ENCODE measurements at places on chromosomes 7 and 10.

DNA sequence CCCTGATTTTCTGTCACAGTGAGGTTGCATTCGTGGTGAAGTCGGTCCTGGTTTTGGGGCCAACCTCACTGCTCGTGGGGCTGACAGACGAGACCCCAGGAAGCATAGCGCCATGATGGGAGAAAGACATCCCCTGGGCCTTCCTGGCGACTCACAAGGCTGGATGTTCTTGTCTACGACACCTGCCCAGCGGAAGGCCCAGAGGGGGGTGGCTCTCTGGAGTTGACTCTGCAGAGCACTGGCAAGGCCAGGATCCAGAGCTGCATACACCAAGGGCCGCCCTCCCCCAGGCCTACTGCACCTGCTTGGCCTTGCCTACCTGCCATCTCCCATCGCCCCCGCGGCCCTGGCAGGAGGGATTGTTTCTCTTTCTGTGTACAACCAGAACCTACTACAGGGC lies 608.9 kb downstream of the PTPRN2 start:
- H3K27ac ChIP-seq: no peak overlapping the region
- no peak overlapping the region for H3K4me3 ChIP-seq
- no peaks in the 10 kb centered on the region for H3K36me3 ChIP-seq
- no peaks in the 10 kb centered on the region for H3K4me1 ChIP-seq

- H3K27ac ChIP-seq: no peak overlapping the region
- no peaks in the 10 kb centered on the region for H3K36me3 ChIP-seq
- peaks cover 5% of the 10 kb centered on the region for H3K4me1 ChIP-seq
- no peak overlapping the region for H3K4me3 ChIP-seq
- DNase-seq: no peak
Measured at GRCh38 chr7:151451156-151451555, 11.2 kb upstream of the CRYGN start.

GRCh38 chr7:36287371-36288241 lies 102.1 kb upstream of the ANLN start:
- H3K27ac ChIP-seq: peak overlapping the region; percentile 4
- H3K4me1 ChIP-seq: peaks cover 45% of the 10 kb centered on the region
- H3K4me3 ChIP-seq: no peak overlapping the region
- no peaks in the 10 kb centered on the region for H3K36me3 ChIP-seq

DNA sequence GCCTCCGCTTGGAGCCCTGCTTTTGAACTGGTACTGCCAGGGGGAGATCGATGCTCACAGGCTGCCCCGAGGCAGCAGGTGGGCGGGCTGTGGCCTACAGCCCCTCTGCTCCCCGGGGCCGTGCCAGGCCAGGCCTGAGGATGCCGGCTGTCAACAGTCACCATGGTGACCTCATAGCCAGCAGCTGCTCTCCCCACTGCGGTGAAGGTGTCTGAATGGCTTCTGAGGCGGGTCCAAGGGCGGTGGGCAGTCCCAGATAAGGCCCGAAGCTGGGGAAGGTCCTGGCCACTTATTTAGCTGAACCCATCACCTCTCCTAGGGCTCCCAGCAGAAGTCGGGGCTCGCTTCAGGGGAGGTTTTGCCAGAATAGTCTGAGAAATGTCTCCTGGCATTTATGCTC lies 179.3 kb downstream of the ARHGAP12 start:
- no peak overlapping the region for H3K27ac ChIP-seq
- DNase-seq: peak; percentile 46
- peaks cover 14% of the 10 kb centered on the region for H3K4me1 ChIP-seq
- H3K4me3 ChIP-seq: no peak overlapping the region

DNA sequence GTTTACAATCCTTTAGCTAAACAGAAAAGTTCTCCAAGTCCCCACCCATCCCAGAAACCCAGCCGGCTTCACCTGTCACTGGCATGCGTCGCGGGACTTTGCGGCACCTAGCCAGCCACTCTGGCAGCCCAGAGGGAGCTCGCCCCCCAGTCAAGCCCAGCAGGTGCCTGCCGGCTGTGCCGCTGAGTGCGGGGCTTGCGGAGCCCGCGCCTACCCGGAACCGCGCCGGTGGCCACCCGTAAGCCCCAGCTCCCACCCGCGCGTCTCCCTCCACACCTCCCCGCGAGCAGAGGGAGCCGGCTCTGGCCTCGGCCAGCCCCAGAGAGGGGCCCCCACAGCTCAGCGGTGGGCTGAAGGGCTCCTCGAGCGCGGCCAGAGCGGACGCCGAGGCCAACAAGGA lies 446.1 kb downstream of the GRM8 start:
- no peaks in the 10 kb centered on the region for H3K36me3 ChIP-seq
- no peaks in the 10 kb centered on the region for H3K4me1 ChIP-seq
- DNase-seq: no peak
- no peak overlapping the region for H3K27ac ChIP-seq
- no peaks in the 10 kb centered on the region for H3K27me3 ChIP-seq

- no peak overlapping the region for H3K4me3 ChIP-seq
- H3K27ac ChIP-seq: no peak overlapping the region
- H3K4me1 ChIP-seq: peaks cover 25% of the 10 kb centered on the region
- no peaks in the 10 kb centered on the region for H3K36me3 ChIP-seq
- H3K27me3 ChIP-seq: no peaks in the 10 kb centered on the region
Measured at GRCh38 chr10:78543749-78544362, 510.2 kb downstream of the RPS24 start.

DNA sequence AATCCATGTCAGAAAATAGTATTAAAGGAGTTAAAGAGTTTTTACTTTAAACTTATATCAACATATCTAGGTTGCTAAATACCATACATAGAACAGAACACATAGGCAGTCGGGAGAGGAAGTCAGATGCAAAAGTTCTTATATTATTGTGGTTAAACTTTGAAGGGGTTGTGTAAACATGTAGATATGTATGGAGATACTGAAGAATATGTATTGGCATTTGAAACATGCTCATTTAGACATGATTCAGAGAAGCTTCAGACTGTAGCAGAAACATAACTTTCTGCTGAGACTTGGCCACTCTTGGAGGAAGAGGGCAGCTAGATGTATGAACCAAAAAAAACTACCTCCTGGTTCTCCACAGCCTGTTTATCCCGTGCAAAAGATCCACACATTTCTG lies 103.5 kb upstream of the FERD3L start:
- no peak for DNase-seq
- no peaks in the 10 kb centered on the region for H3K36me3 ChIP-seq
- no peaks in the 10 kb centered on the region for H3K4me1 ChIP-seq
- H3K27ac ChIP-seq: no peak overlapping the region
- H3K27me3 ChIP-seq: no peaks in the 10 kb centered on the region

DNA sequence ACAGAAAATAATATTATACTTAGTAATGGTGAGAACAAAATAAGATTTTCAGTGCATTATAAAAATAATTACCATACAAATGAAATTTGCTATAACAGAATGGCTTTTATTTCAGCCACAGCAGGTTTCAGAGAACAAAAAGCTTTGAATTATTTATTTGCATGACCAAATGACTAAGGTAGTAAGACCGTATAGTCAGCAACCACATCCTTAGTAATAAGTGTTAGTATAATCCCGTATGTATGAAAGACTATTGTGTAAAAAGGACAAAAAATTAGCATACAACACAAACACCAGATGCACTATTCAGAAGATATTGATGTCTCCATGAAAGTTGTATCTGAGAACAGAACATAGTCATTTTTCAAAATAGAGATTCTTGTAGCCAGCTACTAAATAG lies 12.2 kb downstream of the PDZD8 start:
- H3K36me3 ChIP-seq: no peaks in the 10 kb centered on the region
- peaks cover 27% of the 10 kb centered on the region for H3K4me1 ChIP-seq
- no peak overlapping the region for H3K27ac ChIP-seq
- H3K27me3 ChIP-seq: no peaks in the 10 kb centered on the region
- DNase-seq: no peak
- no peak overlapping the region for H3K4me3 ChIP-seq

GRCh38 chr10:95635319-95635733 lies 21.2 kb downstream of the ALDH18A1 start:
- H3K4me1 ChIP-seq: no peaks in the 10 kb centered on the region
- no peak for DNase-seq
- H3K27me3 ChIP-seq: no peaks in the 10 kb centered on the region
- H3K4me3 ChIP-seq: no peak overlapping the region
- H3K27ac ChIP-seq: no peak overlapping the region
